Diencephalon (tissue), 1 donor: ENCODE measurements at places on chromosomes 3 and 15. TPM values are rescaled to one million over a fixed set of nuclear protein-coding genes. Genes with fewer than 3 reads are reported as not detected.

SPINK8 gene
- total RNA-seq = not detected

PLSCR2 gene
- total RNA-seq = not detected

SGO1 gene
- 3.5 TPM for total RNA-seq

UBE2E2 gene
- 46.4 TPM for total RNA-seq

SLC12A8 gene
- 5.8 TPM for total RNA-seq

CAND2 gene
- 16.8 TPM for total RNA-seq

RBMS3 gene
- total RNA-seq = 36.2 TPM

SLC22A14 gene
- 0.69 TPM for total RNA-seq

CDHR4 gene
- 0.23 TPM for total RNA-seq

LINGO1 gene
- total RNA-seq = 45.2 TPM
